ENCODE measurements at places on chromosomes 1 and 21.

- no peaks in the 10 kb centered on the region for H3K36me3 ChIP-seq
- DNase-seq: no peak
Observed at GRCh38 chr1:240304466-240304865, 212.8 kb downstream of the FMN2 start.

DNA sequence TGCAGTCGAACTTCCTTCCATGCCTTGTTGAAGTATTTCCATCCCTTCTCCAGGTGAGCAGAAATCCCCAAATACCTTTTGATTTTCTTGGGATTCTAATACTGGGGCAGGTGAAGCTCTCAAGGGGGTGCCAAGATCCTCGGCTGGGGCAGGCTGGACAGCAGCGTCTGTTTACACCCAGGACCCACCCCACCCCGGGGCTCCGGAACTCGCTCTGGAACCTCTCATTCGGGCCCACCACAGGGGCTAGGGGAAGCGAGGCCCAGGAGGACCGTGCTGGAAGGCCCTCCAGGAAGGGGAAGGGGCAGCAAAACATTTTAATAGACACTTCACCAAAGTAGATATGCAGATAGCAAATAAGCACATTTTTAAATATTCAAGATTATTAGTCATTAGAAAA is 161.9 kb upstream of the GORAB start:
- H3K4me3 ChIP-seq: no peak overlapping the region
- DNase-seq: no peak
- no peak overlapping the region for H3K27ac ChIP-seq

DNA sequence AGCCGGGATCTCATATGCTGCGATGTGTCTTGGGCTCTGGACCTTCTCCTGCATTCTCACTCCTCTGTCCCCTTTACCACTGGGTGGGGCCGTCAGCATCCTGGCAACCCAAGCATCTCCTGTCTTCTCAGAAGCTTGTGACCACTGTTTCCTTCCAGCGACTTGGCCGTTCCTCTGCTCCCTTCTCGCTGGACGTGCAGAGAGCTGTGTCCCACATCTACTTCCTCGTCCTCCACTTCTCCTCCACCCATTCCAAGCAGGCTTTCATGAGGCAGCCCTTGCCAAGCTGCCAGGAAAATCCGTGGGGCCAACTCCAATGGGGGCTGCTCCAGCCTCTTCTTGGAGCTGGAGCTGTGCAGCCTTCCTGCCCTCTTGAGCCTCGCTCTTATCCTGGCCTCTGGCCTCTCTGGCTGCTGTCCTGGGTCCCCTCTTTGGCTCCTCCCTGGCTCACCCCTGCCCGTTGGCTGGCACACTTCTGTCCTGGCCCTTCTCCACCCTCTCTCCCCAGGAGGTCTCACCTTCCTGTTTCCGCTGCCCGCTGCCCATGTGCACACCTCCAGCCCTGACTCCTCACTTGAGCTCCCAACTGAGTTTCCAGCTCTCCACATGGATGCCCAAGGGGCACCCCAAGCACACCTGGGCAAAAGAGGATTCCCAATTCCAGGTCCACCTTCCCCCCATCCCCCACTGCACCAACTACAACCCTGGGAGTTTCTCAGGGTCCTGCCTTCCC is 8.7 kb downstream of the FAM131C start:
- no peak for DNase-seq
- no peaks in the 10 kb centered on the region for H3K4me1 ChIP-seq
- H3K36me3 ChIP-seq: no peaks in the 10 kb centered on the region
- H3K4me3 ChIP-seq: no peak overlapping the region
- no peak overlapping the region for H3K27ac ChIP-seq

GRCh38 chr1:219100059-219100458 is 73.6 kb upstream of the LYPLAL1 start:
- H3K27ac ChIP-seq: no peak overlapping the region
- DNase-seq: no peak
- H3K27me3 ChIP-seq: no peaks in the 10 kb centered on the region
- H3K4me1 ChIP-seq: no peaks in the 10 kb centered on the region

- DNase-seq: no peak
- no peaks in the 10 kb centered on the region for H3K27me3 ChIP-seq
- no peak overlapping the region for H3K27ac ChIP-seq
- no peaks in the 10 kb centered on the region for H3K4me1 ChIP-seq
Observed at GRCh38 chr1:204222764-204223055, 8.9 kb upstream of the GOLT1A start.

- no peaks in the 10 kb centered on the region for H3K27me3 ChIP-seq
- no peak overlapping the region for H3K27ac ChIP-seq
- DNase-seq: no peak
- no peaks in the 10 kb centered on the region for H3K36me3 ChIP-seq
Observed at GRCh38 chr1:232841823-232842565, 36.8 kb downstream of the MAP10 start.

DNA sequence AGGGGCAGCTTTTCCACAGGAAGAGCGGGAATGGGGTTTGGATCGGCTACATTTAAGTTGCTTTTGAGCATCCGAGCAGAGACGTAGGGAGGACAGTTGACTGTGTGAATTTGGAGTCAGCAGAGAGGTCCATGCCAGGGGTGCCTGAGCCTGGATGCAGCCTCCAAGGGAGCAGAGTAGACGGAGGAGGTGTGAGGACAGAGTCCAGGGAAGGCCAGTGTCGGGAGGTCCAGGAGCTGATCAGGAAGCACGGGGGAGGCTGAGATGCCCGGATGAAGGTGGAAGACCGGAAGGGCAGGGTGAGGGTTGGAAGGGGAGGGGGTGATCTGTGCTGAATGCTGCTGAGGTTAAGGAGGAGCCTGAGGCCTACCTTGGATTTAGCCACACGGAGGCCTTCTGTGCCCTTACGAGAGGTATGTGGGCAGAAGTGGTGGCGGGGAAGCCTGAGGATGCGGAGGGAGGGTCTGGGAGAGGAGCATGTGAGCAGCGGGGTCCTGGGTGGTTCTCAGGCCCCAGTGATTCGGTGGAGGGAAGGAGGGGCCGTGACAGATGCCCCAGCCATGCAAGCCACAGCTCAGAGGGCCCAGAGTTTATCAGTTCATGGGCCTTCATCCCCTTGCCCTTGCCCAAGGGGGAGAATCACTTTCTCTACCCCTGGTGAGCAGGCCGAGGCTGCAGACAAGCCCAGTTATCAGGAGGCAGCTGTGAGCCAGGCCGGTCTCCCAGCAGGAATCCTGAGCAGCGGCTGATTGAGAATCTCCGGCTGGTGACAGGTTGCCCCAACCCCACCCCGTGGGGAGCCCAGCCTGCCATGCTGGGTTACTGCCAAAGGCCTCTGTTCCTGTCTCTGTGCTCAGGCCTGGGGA is 54.0 kb upstream of the ACTL8 start:
- DNase-seq: no peak
- H3K27me3 ChIP-seq: no peaks in the 10 kb centered on the region
- H3K27ac ChIP-seq: no peak overlapping the region
- H3K36me3 ChIP-seq: peaks cover 9% of the 10 kb centered on the region
- H3K4me3 ChIP-seq: no peak overlapping the region

GRCh38 chr1:22803833-22804232 is 93.2 kb downstream of the EPHB2 start:
- no peak for DNase-seq
- no peaks in the 10 kb centered on the region for H3K36me3 ChIP-seq
- no peaks in the 10 kb centered on the region for H3K4me1 ChIP-seq
- no peak overlapping the region for H3K4me3 ChIP-seq
- no peak overlapping the region for H3K27ac ChIP-seq
- no peaks in the 10 kb centered on the region for H3K27me3 ChIP-seq

DNA sequence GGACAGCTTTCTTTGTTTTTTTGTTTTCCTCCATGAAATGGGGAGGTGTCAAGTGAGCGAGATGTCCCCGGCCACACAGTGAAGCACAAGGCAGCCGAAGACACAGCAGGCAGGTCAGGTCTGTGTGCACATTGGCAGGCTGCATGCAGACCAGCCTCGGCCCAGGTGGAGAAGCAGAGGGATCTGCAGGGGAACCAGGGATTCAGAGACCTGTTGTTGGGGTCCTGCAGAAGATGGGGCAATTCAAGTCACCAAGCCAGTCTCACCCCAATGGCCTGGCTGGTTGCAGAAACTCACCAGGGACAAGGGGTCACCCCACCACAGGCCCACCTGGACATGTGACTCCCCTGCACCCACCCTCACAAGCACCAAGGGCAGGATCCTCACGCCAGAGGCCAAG is 4.0 kb upstream of the ABCG1 start:
- H3K27me3 ChIP-seq: peaks cover 21% of the 10 kb centered on the region
- no peaks in the 10 kb centered on the region for H3K36me3 ChIP-seq
- peaks cover 16% of the 10 kb centered on the region for H3K4me1 ChIP-seq

DNA sequence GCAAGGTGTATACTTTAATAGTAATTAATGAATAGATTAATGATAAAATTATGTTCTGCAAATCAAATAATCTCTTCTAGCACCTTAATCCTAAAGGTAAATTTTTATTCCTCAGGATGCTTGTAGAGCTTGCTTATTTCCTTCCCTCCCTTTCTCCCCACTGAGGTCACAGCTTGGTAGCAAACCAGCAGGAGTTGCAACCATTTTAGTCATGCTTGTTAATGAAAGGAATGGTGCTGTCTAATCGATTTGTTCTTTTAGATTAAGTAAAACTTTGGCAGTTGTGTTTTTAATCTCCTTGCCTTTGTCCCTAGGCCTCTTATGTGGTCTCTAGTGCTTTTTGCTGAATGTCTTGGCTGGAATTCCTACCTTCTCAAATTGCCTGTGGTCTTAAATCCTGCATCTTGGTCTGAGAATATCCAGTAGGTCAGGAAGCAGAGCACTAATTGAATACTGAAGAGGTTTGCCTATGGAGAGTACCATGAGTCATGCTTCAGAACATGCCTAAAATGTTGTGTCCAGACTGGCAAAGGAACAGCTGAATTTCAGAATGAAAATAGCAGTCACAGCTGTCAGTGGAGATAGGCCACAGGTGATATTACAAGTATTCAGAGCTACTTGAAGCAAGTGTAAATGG is 36.3 kb upstream of the RWDD3 start:
- no peak overlapping the region for H3K4me3 ChIP-seq
- no peaks in the 10 kb centered on the region for H3K36me3 ChIP-seq
- H3K4me1 ChIP-seq: no peaks in the 10 kb centered on the region
- no peaks in the 10 kb centered on the region for H3K27me3 ChIP-seq

- no peak overlapping the region for H3K27ac ChIP-seq
- H3K36me3 ChIP-seq: no peaks in the 10 kb centered on the region
- H3K27me3 ChIP-seq: no peaks in the 10 kb centered on the region
- DNase-seq: no peak
- no peak overlapping the region for H3K4me3 ChIP-seq
- H3K4me1 ChIP-seq: no peaks in the 10 kb centered on the region
Observed at GRCh38 chr1:115289940-115290339, 48.1 kb downstream of the NGF start.

DNA sequence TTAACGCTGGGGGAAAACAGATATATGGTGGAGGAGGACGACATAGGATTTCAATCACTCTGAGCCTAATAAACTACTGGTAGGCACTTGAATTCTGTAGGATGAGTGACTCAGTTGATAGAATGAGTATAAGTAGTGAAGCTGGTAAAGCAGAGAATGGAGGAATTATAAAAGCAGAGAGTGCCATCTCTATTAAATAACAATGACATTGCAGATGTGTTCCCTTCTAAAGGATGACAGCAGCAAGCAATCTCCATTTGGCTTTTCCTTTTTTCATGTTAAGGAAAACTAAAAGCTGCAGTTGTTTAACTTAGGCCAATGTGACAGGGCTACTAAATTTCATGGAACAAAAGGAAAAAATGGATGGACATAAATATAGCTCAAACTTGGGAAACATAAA is 17.5 kb downstream of the ZBTB8OS start:
- no peak for DNase-seq
- H3K36me3 ChIP-seq: peaks cover 60% of the 10 kb centered on the region
- no peak overlapping the region for H3K27ac ChIP-seq
- no peaks in the 10 kb centered on the region for H3K27me3 ChIP-seq
- H3K4me3 ChIP-seq: no peak overlapping the region
- H3K4me1 ChIP-seq: no peaks in the 10 kb centered on the region

DNA sequence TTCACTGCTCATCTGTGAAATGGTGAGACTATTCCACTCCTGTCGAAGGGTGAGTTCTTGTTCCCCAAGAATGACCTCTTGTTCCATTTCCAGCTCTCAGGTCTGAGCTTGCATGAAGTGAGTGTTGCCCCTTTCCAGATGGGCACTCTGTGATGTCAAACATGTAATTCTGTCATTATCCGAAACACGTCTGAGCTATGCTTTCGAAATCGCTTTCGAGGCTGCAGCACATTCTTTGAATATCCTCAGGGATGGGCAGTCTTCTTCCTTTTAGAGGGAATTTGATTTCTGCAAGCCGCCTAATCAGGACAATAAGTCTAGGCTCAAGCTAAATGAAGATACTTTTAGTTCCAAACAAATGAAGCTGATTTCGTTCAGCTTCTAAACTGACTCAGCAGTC is 15.1 kb downstream of the NFASC start:
- DNase-seq: no peak
- no peaks in the 10 kb centered on the region for H3K27me3 ChIP-seq
- H3K27ac ChIP-seq: no peak overlapping the region
- no peaks in the 10 kb centered on the region for H3K36me3 ChIP-seq
- no peak overlapping the region for H3K4me3 ChIP-seq
- H3K4me1 ChIP-seq: peaks cover 5% of the 10 kb centered on the region

DNA sequence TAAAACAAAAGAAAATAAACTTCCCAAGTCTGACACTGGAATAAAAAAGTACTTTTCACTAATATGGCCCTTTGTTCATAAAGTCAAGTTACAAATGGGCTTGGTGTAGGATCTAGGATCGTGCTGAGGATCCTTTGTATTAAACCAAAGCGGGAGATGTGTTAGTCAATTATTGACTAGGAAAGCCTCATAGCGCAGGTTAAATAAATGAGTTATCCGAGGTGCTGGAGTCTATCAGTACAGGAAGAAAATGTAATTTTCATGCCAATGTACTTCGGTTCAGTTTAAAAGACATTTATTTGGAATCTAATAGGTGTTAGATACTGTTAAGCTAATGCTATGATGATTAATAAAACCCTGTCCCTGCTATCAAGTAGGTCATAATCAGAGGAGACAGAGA is 101.8 kb downstream of the TNR start:
- no peaks in the 10 kb centered on the region for H3K4me1 ChIP-seq
- no peaks in the 10 kb centered on the region for H3K27me3 ChIP-seq
- no peak overlapping the region for H3K4me3 ChIP-seq
- H3K36me3 ChIP-seq: no peaks in the 10 kb centered on the region

GRCh38 chr1:183844806-183845205 is 39.9 kb downstream of the RGL1 start:
- H3K27me3 ChIP-seq: no peaks in the 10 kb centered on the region
- no peak overlapping the region for H3K27ac ChIP-seq
- DNase-seq: no peak
- H3K4me3 ChIP-seq: no peak overlapping the region
- H3K36me3 ChIP-seq: no peaks in the 10 kb centered on the region

GRCh38 chr1:87394513-87394912 is 65.8 kb downstream of the LMO4 start:
- H3K27ac ChIP-seq: no peak overlapping the region
- H3K4me1 ChIP-seq: no peaks in the 10 kb centered on the region
- H3K4me3 ChIP-seq: no peak overlapping the region
- no peak for DNase-seq

Data from left lung (tissue), 14 donors.